Stimulated activated CD4-positive, alpha-beta T cell treated with anti-CD3 and anti-CD28 coated beads, Interleukin-2, amount 100 ng/mL, for 4 hours (primary cell): ENCODE measurements at places on chromosomes 3 and 15.

DNA sequence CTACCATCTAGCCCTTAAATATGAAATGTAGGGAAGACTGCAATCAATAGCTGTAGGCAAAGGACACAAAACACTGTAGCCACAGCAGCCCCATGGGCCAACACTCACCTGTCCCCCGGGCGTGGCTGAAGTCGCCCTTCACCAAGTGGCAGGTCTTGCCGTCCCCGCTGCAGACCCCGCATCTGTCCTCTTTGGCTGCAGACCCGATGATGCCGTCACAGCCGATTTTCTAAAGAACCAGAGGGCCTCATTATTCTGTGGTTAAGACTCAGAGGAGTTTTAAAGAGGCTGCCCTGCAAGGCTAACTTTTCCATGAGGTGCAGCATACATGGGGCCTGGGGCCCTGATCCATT, 245.6 kb downstream of the ADAMTS17 start:
- no peak for DNase-seq

DNA sequence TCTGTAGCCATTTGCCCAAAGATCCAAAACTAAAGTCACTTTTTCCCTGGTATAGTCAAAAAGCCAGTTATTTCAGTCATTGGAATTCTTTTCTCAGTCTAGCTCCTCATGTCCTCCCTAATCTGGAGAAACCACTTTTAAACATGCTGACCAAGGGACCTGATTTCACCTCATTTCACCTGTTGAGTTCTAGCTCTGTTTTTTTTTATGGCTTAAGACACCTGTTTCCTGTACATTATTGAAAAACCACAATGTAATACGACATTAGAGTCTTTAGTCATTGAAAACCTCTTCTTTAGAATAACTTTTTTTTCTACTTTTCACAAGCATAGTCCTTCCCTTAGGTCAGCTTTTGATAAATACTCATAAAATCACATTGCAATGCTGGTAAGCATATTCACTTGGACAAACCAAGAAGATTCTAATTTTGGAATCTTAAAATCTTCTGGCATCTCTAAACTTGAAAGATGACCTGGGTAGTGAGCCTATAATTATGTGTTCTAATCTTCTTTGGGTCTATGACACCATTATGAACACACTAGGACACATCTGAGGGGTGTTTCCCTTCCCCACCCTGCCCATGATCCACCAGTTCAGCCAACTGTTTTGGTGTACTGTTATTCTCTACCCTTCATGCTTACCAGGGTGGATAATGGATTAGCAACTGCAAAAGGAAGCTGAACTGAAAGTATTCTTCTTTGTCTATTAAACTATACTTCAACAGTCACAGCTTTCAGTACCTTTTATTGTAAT, 103.5 kb upstream of the FXR1 start:
- no peak for DNase-seq

- DNase-seq = no peak
Measured at GRCh38 chr15:38153781-38154180, 98.9 kb upstream of the SPRED1 start.

DNA sequence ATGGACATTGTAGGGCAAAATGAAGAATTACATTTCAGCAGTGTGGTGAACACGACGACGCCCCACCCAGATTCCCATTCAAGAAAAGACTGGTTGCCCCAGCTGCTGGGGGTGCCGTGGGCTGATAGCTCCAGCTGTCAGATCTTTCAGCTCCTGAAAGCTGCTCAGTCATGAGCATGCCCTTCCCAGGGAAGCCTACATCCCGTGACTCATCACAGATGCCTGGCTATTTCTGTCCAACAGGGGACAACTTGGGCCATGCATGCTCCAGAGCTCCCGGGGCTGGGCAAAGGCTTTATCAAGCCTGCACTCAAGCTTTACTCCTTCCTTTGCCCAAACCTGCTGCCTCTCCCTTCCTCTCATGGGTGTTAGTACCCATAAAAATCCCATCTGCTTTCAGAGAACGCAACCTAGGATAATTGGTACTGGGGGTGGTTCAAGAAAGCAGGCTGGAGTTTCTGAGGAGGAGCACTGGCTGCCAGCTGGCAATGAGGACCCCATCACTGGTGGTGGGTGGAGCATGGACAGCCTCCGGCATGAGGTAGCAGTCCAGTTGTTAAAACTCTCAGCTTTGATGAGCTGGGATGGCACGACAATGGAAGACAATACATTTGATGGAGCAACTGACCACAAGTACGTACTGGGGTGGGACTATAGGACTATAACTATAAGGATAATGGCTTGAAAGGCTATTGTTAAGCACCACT, 16.4 kb upstream of the ST8SIA2 start:
- DNase-seq = no peak

- no peak for DNase-seq
Measured at GRCh38 chr3:132464066-132464465, 46.8 kb downstream of the DNAJC13 start.

DNA sequence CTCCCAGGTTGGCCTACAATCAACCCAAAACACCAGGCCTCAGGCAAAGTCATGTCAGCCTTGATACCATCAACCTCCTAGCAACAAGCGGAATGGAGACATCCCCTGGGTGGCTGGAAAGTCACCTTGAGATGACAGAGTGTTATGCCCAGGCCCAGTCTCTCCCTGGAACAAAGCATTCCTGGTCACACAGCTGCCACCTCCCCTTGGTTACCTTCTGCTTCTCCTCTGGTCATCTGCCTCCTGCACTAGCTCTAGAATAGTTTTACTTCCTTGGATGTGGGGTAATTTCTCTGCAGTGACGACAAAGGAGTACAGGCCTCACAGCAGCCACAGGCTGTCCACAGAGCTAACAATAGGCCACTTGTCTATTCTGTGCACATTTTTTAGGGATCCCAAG, 114.9 kb downstream of the RFTN1 start:
- no peak for DNase-seq

DNA sequence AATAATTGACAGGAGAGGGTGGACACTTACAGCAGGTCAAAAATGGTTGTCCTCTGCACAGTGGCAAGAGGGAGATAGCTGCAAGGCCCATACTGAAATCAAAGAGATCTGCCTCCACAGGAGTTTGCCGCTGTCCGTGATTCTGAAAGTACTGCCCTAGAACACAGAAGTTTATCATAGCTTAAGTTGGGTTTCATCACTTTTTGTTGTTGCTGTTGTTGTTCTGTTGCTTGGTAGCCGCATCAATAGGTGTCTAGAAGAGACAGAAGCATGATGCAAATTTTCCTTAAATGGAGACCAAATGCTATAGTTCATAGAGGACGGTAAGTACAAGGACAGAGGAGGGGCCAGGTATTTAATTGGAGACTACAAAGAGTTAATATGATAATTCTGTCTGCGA, 120.0 kb upstream of the MRPL3 start:
- no peak for DNase-seq

- no peak for DNase-seq
Measured at GRCh38 chr3:31721676-31722075, 189.0 kb downstream of the STT3B start.

DNA sequence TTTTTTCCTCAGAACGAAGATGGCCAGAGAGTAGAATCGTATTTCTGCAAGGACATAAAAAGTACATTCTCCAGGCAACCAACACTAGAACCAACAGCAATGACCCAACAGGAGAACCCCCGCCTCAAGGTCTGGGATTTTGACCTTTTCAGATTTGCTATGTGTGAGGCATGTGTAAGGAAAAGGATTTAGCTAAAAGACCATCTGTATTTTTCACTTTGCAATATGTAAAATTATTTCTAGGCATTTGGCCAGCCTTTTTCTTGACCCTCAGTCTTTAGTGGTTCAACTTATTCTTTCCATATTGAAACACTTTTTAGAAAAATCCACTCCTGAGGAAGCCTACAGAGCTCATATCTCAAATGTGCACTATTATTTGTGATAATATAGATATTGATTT, 219.2 kb upstream of the GOLGA6L4 start:
- no peak for DNase-seq

DNA sequence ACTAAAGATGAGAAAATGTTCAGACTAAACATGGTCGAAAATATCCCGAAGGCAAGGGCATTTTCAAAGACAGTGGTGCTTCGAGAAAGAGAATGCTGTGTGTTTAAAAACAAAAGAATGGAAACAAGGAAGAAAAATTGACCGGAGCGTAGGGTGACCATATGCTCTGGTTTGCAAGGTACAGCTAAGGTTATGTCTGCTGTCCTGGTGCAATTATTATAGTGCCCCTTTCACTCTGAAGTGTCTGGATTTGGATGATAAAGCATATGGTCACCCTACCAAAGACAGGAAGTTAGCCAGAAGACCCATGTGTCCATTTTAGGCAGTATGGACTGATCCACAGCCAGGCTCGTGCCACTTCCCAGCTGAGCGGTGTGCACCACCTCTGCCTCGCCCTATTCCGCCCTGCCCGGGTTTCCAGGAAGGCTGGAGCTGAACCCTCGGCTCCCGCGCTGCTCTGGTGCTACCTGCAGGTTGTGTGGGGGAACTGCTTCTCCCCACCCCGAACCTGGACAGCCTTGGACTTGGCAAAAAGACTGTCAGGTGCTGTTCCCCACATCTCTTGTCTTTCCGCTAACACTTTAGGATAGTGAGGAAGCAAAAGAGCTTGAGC, 25.2 kb downstream of the GOLGA6D start:
- DNase-seq = no peak

DNA sequence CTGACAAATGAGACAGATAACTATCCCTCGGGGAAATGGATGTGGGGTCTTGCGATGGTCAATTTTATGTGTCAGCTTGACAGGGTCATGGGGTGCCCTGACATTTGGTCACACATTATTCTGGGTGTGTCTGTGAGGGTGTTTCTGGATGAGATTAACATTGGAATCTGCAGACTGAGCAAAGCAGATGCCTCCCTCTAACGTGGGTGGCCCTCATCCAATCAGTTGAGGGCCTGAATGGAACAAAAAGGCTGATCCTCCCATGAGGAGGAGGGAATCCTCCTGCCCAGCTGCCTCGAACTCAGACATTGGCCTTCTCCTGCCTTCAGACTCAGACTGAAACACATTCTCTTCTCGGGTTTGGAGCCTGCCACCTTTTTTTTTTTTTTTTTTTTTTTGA, 69.0 kb downstream of the MINAR1 start:
- DNase-seq = no peak

- no peak for DNase-seq
Measured at GRCh38 chr3:99356696-99357095, 281.7 kb upstream of the COL8A1 start.

GRCh38 chr3:184949251-184949965, 137.4 kb downstream of the VPS8 start:
- DNase-seq = no peak

- peak; percentile 24 for DNase-seq
Measured at GRCh38 chr15:90062023-90062442, 40.2 kb downstream of the IDH2 start.

DNA sequence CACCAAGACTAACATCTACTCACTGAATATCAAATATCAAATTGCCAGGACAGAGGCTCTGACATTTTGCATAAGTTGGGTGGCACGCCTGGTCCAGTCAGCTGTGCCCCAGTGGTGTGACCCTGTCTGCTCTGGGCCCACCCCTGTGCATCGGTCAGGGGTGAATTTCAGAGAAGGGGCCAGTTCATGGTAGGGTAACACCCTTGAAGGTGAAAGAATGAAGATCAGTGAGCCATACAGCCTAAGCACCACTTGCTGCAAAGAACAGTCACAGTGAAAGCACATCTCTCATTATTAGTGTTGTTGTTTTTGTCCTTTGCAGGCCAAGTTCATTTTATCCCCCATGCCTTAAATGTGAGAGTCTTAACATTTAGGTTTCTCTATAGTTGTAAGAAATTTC, 86.8 kb downstream of the MYRIP start:
- DNase-seq = no peak

GRCh38 chr3:112333381-112334317, 693 bp downstream of the CD200 start:
- DNase-seq = no peak

DNA sequence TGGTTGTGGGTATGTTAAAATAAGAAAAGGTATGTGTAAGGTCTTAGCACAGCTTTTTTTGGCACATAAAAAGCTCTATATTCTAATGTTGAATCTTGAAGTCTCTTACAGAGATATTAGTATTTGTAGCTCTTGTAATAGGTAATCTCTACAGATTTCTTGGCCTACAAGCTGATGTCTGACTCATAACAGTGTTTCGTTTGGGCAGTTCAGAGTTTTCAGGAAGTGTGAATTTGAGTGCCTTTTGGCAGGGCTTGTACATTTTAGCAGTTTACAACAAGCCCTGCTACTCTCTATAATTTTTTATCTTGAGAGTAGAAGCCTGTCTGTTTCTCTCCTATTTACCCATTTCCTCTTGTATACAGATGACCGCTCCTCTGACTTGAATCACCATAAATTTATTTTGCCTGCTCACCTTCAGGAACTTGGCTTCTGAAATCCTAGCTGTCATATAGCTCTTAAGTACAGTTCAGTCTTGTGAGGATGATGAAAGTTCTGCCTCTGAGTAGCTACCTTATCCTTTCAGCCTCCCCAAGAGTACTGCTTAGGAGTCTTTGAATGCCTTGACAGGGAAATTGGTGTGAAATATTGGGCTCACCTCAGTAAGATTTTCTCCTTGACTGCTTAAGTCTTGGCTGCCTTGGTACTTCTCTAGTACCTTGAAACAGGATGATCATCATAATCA, 419.9 kb upstream of the RARB start:
- no peak for DNase-seq

DNA sequence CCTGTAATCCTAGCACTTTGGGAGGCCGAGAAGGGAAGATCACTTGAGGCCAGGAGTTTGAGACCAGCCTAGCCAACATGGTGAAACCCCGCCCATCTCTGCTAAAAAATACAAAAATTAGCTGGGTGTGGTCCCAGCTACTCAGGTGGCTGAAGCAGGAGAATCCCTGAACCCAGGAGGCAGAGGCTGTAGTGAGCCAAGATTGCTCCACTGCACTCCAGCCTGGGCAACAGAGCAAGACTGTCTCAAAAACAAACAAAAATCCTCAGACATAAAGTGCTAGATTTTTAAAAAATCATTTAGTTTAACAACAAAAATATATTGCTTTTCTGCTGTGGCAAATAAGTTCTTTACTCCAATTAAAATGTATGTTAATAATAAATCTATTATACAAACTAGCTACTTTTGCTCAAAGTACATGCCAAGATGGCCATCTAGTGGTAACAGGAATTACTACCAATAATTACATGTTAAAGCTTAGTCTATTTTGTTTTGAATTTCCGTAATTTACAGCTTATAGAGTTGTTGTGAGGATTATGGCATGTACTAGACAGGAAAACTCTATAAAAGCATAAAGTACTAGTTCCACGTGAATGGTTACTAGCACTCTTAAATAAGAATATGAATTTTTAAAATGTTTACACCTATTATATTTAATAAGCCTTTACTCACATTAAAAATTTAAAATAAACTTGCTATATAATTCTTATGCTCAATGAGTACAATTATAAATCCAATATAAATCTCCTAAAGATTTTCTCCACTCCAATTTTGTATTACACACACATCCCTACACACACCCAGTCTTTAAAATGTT, 39.0 kb downstream of the GABPB1 start:
- no peak for DNase-seq

GRCh38 chr15:37014566-37014965, 85.8 kb downstream of the MEIS2 start:
- no peak for DNase-seq

GRCh38 chr15:88623061-88623460, 1.9 kb downstream of the AEN start:
- peak; percentile 35 for DNase-seq

GRCh38 chr3:60291115-60291514, 960.1 kb downstream of the FHIT start:
- DNase-seq = no peak

GRCh38 chr3:114706591-114707232, 412.9 kb downstream of the TIGIT start:
- DNase-seq = no peak

GRCh38 chr3:173140986-173141385, at the start of gene SPATA16:
Gene SPATA16 (minus strand): TSS chr3:173141235. CDS start chr3:173117731, 23,504 bp downstream.
- DNase-seq = no peak
